AG08395 (cell line): ENCODE measurements at places on chromosomes 13 and 19.
A peak's percentile ranks its signal among the peaks of the same experiment; 100 is the strongest.

DNA sequence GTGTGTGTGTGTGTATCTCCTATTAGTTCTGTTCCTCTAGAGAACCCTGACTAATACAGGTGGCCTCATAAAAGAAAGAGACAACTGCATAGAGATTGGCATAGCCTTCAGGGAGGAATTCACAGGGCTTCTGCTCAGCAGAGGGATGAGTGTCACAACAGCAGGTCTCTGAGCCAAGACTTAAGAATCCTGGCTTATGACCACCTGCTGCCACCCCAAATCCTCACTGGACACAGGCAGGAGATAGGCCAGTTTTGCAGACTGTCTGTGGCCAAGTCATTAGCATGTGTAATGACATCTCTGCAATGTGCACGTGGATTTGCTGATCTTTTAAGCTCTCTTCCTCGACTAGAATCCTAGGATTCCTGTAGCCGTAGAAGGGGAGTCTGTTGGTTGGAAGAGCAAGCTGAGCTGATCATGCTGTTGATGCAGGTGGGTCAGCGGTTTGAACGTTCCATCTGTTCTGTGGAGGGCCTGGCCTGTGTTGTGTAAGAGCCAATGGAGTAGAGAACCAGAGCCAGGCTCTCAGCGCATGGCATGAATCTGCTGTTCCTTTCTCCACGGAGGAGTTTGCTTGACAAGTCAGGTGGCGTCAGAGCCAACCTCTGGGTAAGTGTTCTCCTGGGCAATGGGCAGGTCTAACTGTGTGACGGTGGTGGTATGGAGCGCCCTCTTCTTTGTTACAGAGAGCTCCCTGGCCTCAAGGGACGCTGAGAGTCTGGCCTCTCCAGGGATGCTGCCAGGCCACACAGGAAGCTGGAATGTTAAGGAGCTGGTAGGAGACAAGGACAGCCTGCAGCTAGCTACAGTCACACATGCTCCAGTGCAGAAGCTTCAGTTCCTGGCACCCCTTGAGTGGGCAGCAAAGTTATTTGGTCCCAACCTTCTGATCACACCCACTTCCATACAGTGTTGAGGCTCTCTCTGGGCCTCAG, 503.1 kb downstream of the FOXO1 start:
- no peak for DNase-seq

GRCh38 chr13:40613914-40614313, 52.5 kb downstream of the FOXO1 start:
- DNase-seq, result no peak

DNA sequence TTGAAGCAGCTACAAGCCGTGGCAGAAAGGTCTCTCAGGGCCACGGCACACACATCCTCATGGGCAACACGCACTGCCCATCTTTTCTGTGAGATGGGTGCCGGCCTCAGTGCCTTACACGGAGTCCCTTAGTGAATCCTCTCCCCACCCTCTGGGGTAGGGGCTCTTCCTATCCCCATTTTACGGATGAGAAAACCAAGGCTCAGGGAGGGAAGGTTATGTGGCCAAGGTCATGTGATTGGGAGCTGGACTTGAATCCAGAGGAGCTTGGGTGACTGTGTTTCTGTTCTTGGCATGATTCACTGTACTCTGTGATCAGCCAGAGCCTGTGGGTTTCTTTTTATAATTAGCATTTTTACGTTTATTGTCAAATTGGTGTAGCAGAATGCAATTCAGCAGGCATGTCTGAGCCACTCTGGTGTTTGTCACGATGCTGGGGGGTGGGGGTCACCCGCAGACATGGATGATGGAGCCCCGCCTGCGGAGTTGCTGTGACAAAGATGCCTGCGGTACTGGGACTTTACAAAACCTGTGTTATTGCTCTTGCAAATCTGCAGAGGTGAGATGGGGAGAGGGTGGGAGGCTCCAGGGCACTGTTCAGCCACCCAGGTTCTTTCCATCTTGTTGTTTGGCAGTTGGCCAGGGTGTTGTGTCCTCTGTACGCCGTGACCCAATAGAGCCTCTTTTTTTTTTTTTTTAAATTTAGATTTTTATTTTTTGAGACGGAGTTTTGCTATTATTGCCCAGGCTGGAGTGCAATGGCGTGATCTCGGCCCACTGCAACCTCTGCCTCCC, 4.5 kb downstream of the SCN1B start:
- DNase-seq, result no peak

DNA sequence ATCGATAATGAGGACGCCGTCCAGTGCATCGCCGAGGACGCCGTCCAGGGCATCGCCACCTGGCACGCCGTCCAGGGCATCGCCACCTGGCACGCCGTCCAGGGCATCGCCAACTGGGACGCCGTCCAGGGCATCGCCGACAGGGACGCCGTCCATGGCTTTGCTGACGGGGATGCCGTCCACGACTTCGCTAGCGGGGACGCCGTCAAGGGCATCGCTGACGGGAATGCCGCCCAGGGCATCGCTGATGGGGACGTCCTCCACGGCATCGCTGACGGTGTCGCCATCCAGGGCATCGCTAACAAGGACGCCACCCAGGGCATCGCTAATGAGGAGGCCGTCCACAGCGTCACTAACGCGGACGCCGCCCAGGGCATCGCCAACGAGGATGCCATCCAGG, 946.5 kb downstream of the TUBA3C start:
- no peak for DNase-seq

- peak; percentile 72 for DNase-seq
Observed at GRCh38 chr13:113216254-113217048, 7.0 kb downstream of the CUL4A start.

- DNase-seq, result no peak
Observed at GRCh38 chr19:34351382-34351826, 13.6 kb upstream of the GPI start.

GRCh38 chr19:35267353-35267817, 1.4 kb upstream of the USF2 start:
- DNase-seq, result peak; percentile 31

DNA sequence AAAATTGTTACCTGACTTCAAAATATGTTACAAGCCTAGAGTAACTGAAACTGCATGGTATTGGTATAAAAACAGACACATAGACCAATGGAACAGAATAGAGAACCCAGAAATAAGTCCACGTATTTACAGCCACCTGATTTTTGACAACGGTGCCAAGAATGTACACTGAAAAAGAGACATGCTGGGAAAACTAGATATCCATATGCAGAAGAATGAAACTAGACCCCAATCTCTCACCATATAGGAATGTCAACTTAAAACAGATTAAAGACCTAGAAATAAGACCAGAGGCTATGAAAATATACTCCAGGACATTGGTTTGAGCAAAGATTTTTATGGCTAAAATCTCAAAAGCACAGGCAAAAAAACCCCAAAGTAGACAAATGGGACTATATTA, 76.5 kb downstream of the LATS2 start:
- no peak for DNase-seq

DNA sequence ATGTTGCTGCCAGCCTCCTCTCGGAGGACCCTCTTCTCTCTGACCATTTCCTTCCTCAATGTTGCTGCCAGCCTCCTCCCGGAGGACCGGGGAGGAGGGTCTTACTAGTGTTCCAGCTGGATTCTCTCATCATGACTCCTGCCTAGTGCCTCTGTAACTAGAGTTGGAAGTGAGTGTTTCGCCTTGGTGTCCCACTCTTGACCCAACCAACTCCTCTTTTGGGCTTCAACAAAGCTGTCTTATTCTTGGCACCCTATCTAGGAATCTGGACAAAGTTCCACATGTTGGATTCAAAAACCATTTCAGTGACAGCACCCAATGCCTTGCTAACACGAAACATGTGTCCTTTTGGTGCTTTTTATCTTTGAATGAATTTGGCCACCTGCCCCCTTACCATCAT, 165.4 kb downstream of the GPC5 start:
- no peak for DNase-seq

DNA sequence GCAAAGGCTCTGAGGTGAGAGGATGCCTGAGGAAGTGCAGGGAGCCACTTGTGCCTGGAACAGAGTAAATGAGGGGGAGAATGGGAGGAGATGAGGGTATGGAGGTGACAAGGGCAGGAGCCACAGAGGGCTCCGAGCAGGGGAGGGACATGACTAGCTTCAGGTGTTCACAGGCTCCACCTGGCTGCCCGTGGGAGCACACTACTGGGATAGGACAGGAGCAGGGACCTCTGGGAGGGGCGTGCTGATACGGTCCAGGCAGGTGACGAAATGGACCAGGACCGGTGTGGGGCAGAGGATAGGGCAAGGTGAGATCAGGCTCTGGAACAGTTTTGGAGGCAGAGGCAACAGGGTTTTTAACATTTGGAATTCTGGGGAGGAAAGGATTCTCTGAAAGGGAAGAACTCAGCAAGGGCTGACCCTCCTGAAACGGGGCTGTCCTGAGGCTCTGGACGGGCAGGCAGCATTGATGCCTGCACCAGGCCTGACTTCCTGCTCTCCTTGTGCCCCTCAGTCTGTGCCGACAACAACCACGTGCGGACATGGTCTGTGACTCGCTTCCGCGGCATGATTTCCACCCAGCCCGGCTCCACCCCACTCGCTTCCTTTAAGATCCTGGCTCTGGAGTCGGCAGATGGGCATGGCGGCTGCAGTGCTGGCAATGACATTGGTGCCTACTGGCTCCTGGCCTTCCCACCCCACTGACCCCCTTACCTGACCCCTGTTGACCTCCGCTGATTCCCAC, 11.6 kb downstream of the SHKBP1 start:
- no peak for DNase-seq

GRCh38 chr13:53136554-53137215, 108.1 kb downstream of the OLFM4 start:
- DNase-seq, result no peak

DNA sequence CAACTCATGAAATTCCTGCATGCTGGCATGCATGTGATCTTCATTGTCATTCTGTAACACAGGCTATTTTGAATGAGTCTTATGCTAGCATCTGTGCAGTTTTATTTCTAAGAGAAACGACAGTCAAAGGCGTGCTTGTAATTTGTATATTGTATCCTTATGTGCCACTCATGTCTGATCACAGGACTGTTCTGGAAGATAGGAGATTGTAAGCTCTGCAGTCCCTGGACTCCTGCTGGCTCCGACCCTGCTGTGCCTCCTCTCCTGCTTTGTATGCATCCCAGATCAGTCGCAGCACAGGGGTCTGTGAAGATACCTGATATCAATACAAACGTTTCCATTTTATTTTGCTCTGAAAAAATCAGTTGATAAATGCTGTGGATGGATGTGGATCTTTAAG, 653.1 kb downstream of the LIG4 start:
- DNase-seq, result no peak

- DNase-seq, result peak; percentile 50
Observed at GRCh38 chr13:44879452-44880058, 109.7 kb downstream of the NUFIP1 start.

DNA sequence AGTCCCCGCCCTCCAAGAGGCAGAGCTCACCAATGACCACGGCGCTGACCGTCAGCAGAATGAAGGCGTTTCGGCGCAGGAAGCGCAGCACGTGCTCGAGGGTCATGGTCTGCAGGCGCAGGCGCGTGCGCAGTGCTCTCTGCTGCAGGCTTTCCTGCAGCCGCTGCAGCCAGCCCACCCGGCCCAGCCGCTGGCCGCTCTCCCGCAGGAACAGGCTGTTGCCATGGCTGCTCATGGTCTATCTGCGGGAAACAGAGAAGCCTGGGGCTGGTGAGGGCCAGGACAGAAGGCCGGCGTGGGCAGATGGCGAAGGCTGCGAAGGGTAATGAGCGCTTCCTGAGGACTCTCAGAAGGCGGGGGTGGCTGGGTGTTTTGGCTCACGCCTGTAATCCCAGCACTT, 7.0 kb downstream of the SLC1A6 start:
- DNase-seq, result no peak

DNA sequence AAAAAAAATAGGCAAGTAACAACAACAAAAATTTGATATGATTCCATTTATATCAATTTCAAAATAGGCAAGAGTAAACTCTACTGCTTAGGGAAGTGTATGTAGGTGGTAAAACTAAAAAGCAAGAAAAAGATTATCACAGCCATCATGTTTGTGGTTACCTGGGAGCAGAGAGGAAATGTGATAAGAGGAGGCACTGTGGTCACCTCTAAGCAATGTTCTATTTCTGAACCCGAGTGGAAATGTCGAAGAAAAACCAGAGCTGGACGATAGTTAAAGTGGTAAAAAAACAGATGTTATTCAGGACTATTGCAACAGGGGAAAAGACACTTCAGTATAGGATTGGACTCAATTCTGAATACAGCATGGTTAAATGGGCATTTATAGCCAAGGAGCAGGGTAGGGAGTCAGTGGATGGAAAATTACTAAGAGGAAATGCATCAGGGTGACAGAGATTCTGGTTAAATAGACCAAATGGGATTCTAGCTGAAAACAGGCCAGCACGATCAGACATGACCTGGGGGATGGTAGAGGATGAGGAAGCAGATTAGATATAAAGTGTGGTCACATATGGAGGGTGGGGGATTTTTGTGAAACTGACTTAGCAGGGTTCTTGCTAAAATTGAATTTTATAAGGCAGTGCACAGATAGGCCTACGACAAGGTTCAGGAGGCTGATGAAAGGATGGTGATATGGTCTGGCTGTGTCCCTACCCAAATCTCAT, 6.0 kb upstream of the TEX30 start:
- no peak for DNase-seq

DNA sequence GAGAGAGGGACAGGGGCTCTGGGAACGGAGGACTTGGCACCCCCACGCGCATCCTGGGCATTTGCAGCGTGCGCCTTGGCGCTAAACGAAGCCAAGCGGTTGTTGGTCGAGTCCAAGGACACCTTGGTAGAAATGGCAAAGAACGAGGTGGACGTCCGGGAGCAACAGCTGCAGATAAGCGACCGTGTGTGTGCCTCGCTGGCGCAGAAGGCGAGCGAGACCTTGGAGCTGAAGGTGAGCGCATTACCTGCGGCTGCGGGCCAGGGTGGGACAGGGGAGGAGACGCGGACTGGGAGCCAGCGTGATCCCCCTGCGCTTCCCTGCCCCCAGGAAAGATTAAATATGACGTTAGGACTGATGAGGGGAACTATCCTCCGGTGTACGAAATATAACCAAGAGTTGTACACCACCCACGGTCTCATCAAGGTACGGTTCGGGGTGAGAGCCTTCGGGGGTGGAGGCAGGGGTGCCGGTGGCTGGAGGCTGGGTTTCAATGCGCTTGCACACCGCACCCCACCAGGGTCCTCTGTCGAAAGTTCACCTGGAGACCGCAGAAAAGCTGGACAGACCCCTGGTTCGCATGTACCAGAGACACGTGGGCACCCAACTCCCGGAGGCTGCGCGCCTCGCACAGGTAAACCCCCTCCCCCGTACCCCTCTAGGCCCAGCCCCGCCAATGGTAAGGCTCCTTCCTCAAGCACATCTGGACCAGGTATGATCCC, 27.8 kb upstream of the CASP14 start:
- DNase-seq, result no peak

DNA sequence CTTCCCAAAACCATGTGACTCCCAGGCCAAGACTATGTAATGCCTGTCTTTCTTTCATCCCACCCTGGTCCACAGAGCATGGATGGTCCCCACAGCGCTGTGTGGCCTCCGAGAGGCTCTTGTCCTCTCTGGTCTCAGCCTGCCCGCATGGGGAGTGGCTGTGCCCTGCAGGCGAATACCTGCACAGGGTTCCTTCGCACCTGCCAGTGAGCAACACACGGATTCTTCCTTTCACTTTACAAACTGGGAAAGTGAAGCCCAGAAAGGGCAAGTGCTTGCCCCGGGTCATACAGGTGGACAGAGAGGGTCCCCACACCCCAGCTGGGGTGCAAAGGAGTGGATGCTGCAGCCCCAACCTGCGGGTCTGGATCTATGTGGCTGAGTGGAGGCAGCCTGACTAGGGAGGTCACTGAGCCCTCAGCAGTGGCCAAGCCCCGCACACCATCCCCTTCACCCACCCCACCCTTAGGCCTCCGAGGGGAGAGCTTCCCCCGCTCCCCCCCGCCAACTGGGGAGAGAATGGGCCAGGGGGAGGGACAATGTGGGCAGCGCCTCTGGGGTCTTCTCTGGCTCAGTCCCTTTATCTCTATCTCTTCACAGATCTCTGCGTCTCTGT, 747 bp upstream of the MARK4 start:
- no peak for DNase-seq

- DNase-seq, result peak; percentile 99
Observed at GRCh38 chr19:11242864-11243797, 3.7 kb downstream of the ANGPTL8 start.
